Stimulated activated CD4-positive, alpha-beta T cell treated with anti-CD3 and anti-CD28 coated beads, Interleukin-4, amount 100 ng/mL, for 1 hour (primary cell): ENCODE measurements at places on chromosomes 13 and 19.

- no peak for DNase-seq
Observed at GRCh38 chr19:43625918-43626579, 6.6 kb upstream of the ZNF428 start.

DNA sequence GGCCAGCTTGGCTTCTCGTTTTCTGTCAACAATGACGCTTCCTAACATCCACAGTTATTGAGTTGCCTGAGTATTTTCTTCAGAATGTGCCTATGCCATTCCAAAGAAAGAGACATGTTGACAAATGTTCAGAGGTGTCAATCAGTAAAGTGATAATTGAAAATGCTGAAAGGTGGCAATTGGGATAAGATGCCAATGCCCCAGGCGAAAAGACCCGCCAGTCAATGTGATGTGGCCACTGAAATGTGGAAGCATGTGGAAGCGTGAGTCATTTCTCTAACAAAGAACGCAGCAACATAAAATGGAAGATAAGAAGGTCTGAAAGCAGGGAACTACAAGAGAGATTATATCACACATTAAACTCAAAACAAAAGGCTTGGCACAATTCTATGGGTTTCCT, 882.2 kb upstream of the SLC10A2 start:
- no peak for DNase-seq

- DNase-seq = no peak
Observed at GRCh38 chr19:16136185-16136999, 7.1 kb upstream of the HSH2D start.

DNA sequence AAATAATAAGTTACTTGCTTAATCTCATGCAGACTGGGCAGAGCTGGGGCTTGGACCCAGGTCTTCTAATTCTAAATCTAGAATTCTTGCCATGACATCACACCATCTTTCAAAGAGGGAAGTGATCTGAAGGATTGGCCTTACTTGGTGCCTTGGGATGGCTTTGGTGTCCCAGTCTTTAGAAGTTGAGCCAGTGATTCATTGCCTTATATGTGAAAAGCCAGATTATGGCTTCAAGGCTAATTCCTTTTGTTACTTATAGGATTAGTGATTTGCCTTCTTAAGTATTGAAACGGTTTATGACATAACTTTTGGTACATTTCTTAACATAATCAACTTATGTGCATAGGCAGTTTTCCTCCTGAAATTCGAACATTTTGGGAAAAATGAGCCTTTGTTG, 14.9 kb downstream of the COG3 start:
- no peak for DNase-seq

DNA sequence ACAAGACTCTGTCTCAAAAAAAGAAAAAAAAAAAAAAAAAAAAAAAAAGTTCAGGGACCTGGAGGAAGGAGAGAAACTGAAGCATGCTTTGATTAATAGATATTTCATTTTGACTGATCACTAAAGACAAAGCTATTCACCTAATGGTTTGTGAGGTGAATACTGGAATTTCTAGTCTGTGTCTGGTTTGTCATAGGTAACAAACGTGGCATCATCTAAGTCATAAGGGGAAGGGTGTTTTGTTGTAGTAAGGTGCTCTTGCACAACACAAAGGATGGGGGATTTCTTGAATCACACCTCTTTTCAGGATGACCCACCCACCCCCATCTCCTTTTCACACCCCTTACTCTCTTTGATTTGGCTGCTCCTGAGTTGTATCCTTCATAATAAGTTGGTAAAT, 13.8 kb upstream of the ZNF69 start:
- DNase-seq = no peak

DNA sequence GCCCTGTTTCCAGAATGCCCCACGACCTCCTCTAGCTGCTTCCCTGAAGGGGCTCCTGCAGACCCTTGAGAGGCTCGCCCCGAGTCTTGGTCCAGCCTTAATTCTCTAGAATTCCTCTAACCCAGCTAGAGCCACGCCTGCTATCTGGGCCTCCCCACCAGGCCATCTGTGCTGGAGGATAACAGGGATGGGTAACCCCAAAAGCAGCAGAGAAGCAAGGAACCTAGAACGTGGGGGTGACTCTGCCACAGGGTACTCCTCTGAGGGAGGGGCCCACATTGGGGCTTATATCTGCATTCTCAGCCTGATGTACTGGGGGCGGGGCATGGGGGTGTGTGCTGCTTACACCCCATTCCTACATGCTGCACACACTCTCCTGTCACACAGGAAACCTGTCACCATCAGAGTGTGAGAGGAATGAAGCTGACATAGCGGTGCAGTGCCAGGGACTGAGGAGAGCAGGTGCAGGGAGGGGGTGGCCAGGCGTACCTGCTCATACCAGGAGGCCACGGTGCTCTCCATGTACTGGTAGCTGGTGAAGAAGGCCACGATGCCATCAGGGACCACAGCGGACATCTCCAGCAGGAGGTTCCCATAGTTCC, 13.8 kb downstream of the KLC3 start:
- no peak for DNase-seq

DNA sequence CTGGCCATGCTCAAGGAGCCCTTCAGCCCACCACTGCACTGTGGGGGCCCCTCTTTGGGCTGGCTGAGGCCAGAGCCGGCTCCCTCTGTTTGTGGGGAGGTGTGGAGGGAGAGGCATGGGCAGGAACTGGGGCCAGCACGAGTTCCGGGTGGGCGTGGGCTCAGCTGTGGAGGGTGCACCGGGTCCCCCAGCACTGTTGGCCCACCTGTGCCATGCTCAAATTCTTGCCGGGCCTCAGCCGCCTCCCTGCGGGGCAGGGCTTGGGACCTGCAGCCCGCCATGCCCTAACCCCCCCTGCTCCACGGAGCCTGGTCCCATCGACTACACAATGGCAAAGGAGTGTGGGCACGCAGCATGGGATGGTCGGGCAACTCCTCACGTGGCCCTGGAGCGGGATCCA, 38.8 kb upstream of the TNFRSF19 start:
- no peak for DNase-seq

DNA sequence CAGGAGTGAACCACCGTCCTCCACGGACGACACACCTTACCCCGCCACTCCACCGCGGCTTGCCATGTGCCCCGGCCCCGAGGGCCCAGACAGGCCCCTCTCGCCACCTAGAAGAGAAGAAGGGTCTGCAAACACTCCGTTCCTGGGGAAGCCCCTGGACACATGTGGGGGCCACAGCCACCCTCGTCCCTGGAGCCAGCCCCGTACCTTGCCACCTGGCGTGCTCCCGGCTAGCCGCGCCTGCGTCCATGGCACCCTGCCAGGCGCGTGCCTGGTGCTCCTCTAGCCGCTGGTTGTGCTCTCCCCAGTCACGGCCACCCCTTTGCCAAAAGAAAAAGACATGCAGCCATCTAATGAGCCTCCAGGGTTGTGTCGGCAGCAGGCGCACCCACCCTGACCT, 19.9 kb upstream of the TINCR start:
- DNase-seq = no peak

DNA sequence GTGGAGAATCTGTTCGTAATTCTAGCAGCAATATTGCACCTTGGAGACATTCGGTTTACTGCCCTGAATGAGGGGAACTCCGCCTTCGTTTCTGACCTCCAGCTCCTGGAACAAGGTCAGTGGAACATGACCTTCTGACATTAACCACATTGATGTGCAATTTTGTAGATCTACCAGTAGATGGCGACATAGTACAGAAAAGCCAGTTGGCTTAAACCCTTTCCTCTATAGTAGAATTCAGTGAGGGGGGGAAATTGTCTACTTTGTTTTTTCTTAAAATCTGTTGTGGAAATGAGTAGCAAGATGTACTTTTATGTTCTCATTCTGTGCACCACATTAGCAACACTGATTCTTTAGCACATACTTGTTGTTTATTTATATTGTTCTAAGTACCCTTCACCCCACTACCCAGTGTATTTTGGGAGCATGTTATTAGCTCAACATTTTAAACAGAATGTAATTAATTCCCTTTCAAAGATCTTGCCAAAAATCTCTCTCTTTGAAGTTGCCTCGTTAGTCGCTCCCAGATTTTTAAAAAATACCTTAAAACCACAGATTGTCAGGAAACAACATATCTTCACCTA, 332.2 kb downstream of the MYO16 start:
- DNase-seq = no peak

GRCh38 chr13:102838982-102839381, 6.8 kb upstream of the ERCC5 start:
- no peak for DNase-seq

DNA sequence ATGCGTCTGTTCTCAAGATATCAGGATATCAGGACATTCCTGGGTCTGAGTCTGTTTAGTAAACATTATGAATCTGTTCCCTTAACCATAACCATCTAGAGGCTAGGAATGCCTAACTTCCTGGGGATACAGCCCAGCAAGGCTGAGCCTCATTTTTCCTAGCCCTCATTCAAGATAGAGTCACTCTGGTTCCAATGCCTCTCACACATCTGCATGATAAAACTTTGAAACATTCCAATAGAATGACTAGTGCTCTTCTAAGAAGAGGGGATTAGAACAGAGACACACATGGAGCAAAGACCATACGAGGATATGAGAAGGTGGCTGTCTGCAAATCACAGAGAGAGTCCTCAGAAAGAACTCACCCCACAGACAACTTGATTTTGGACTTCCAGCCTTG, 20.6 kb upstream of the CABP5 start:
- no peak for DNase-seq

DNA sequence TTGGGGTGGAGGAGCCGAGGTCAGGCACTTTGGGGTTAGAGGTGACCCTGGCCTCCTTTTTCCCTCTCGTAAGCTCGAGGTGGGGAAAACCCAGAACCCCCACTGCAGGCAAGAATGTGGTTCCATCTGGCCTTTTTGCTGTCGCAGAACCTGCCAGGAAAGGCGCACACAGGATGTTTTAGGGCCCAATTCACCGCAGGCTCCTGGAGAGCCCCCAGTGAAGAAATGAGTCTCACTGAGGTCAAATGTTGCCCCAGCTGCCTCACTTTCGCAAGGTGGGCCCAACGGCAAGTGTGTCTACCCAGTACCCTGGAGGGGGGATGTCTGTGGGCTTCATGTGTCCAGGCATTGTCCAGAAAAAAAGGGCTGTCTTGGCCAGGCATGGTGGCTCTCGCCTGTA, 61.8 kb downstream of the PEX11G start:
- no peak for DNase-seq

- no peak for DNase-seq
Observed at GRCh38 chr13:98976338-98976737, 1.5 kb downstream of the DOCK9 start.

- DNase-seq = no peak
Observed at GRCh38 chr13:99301913-99302636, 5.1 kb downstream of the GPR183 start.

- DNase-seq = peak; percentile 86
Observed at GRCh38 chr19:14571695-14572490, at the start of gene NDUFB7. Gene NDUFB7 (minus strand): TSS chr19:14572066. CDS start chr19:14572000, 66 bp downstream.

DNA sequence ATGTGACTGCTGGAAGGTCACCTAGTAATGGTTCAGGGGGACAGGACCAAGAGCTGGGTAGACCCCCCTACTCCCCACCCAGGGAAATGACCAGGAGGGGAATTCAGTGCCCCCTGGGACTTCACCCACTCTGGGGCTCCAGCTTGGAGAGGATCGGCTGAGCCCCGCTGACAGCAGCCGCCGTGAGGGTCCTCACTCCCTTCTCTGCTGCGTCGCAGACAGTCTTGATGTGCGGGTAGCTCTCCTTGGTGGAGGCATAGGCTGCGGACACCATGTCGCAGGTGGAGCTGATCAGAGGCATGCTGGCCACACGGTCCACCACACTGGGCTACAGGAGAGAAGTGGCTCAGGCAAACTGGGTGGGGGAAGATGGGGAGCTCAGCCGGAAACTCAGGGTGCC, 7.8 kb downstream of the PLIN3 start:
- DNase-seq = no peak

- DNase-seq = no peak
Observed at GRCh38 chr19:3411636-3412035, 45.3 kb downstream of the NFIC start.

DNA sequence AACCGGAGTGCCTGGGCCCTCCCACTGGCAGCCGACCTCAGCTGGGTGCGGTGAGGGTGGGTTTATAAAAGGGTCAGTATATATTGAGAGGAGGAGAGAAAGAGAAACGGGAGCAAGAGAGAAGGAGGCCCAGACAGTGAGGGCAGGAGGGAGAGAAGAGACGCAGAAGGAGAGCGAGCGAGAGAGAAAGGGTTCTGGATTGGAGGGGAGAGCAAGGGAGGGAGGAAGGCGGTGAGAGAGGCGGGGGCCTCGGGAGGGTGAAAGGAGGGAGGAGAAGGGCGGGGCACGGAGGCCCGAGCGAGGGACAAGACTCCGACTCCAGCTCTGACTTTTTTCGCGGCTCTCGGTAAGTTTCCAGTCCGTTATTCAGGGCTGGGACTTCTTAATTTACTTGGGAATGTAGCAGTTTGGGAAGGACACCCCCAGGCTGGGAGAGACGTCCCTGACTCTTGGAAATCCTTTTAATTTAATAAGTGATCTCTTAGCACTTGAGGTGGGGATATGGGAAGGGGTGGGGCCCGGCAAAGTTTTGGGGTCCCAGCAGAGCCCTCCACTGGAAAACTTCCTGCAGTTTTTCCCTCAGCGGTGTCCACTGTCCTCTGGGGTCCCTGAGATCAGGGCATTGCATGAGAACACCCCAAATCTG, at the start of gene EMP3:
TSS of gene EMP3 (plus strand) at position 288 of the 646 bp plus-strand sequence. CDS start 1,293 bp downstream, outside the sequence.
- peak; percentile 84 for DNase-seq

- no peak for DNase-seq
Observed at GRCh38 chr13:41568143-41568971, 111.0 kb downstream of the RGCC start.

DNA sequence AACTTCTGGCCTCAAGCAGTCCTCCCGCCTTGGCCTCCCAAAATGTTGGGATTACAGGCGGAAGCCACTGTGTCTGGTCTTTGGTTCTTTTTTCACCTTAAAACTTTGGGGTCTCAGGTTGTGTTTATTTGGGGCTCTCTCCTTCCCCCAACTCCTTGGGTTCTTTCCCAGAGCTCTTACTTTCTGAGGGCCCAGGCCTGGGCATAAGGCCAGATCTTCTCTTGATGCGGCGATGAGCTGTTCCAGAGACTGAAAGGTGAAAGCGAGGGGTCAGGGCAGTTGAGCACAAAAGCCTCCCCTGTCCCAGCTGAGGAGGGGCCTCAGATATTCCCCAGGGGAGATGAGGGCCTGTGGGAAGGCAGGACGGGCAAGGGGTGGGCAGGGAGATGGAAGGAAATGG, 7.1 kb downstream of the POLR1G start:
- DNase-seq = no peak

DNA sequence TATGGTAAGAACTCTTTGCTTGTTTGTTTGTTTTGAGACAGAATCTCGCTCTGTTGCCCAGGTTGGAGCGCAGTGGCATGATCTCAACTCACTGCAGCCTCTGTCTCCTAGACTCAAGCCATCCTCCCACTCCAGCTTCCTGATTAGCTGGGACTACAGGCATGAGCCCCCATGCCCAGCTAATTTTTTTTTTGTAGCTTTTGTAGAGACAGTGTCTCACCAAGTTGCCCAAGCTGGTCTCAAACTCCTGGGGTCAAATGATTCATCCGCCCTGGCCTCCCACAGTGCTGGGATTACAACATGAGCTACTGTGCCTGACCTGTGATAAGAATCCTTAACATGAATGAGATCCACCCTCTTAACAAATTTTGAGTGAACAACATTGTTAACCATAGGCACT, 183.9 kb upstream of the TSHZ3 start:
- DNase-seq = no peak
